Bronchial smooth muscle cell (primary cell): ENCODE measurements at places on chromosomes 16 and 17. TPM values are rescaled to one million over a fixed set of nuclear protein-coding genes. Genes with fewer than 3 reads are reported as not detected.

CRYM gene
- total RNA-seq, result 1.3 and 3.3 TPM in 2 replicates

KRT31 gene
- not detected in 2 replicates for total RNA-seq

LRRC46 gene
- total RNA-seq, result not detected in 2 replicates

CTRL gene
- total RNA-seq, result 0.63 and 2.3 TPM in 2 replicates

SLC5A11 gene
- total RNA-seq, result not detected in 2 replicates

NKD1 gene
- total RNA-seq, result under 0.01 TPM in 2 replicates

CBFA2T3 gene
- total RNA-seq, result 0.17 TPM in 1 of 2 replicates, not detected in the other

ATP1B2 gene
- not detected in 2 replicates for total RNA-seq

QPRT gene
- total RNA-seq, result 26.4 and 41.6 TPM in 2 replicates

TERB1 gene
- under 0.01 and 0.09 TPM in 2 replicates for total RNA-seq

CCL8 gene
- total RNA-seq, result not detected in 2 replicates

CD7 gene
- total RNA-seq, result 0.43 TPM in 1 of 2 replicates, not detected in the other

SLC16A5 gene
- total RNA-seq, result 4.7 and 10.6 TPM in 2 replicates

BPTF gene
- total RNA-seq, result 27.0 and 35.5 TPM in 2 replicates

HEXD gene
- total RNA-seq, result 12.8 and 14.0 TPM in 2 replicates

MPP2 gene
- total RNA-seq, result 3.6 and 5.8 TPM in 2 replicates

MMP28 gene
- total RNA-seq, result 1.4 and 1.5 TPM in 2 replicates

GNG13 gene
- total RNA-seq, result not detected in 2 replicates

C16orf96 gene
- total RNA-seq, result under 0.01 TPM in 2 replicates

TVP23B gene
- total RNA-seq, result 63.0 and 69.8 TPM in 2 replicates

OTOP3 gene
- total RNA-seq, result not detected in 2 replicates

LCAT gene
- total RNA-seq, result 5.2 and 6.5 TPM in 2 replicates

ACACA gene
- 47.0 and 55.7 TPM in 2 replicates for total RNA-seq

ADAD2 gene
- total RNA-seq, result not detected in 2 replicates

ASGR1 gene
- total RNA-seq, result 0.86 and 1.6 TPM in 2 replicates

ABCC3 gene
- total RNA-seq, result 1.8 and 2.5 TPM in 2 replicates

SHISA6 gene
- not detected in 2 replicates for total RNA-seq

ZG16B gene
- 0.16 TPM in 1 of 2 replicates, not detected in the other for total RNA-seq

PLCG2 gene
- 0.16 and 0.26 TPM in 2 replicates for total RNA-seq

SLC16A13 gene
- total RNA-seq, result 0.26 and 0.47 TPM in 2 replicates

DNASE1L2 gene
- 0.95 and 1.1 TPM in 2 replicates for total RNA-seq

ABCA10 gene
- total RNA-seq, result 5.2 and 5.6 TPM in 2 replicates

BCL6B gene
- under 0.01 and 0.16 TPM in 2 replicates for total RNA-seq

HBQ1 gene
- total RNA-seq, result not detected in 2 replicates
